ENCODE measurements at places on chromosomes 12 and 14.

GRCh38 chr14:80575763-80576162, 364.5 kb upstream of the DIO2 start:
- no peak for DNase-seq

- no peak for DNase-seq
These were observed 299.0 kb upstream of the DDHD1 start for GRCh38 chr14:53452005-53452673.

GRCh38 chr12:93746572-93747168, 69.5 kb downstream of the CRADD start:
- DNase-seq = no peak

DNA sequence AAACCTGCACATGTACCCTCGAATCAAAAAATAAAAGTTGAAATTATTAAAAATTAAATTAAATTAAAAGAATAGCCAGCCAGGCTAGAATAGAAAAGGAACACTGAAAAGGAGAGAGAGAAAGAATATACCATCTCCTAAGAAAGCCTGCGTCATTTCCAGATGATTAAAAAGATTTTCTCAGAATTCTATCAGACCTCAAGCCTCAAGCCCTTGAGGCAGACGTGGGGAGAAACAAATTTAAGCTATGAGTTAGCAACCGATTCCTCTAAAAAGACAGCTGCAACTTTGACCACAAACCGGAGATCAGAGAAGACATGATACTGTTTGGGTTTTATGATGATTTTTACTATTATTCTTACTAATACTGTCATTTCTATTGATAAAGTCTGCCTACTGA, 138.3 kb downstream of the KSR2 start:
- no peak for DNase-seq

- DNase-seq = no peak
These were observed 1.8 kb upstream of the RNU7-1 start for GRCh38 chr12:6941782-6942181.

GRCh38 chr12:27970401-27971120, 2.0 kb downstream of the PTHLH start:
- DNase-seq = no peak

GRCh38 chr12:92080911-92081285, 64.7 kb downstream of the BTG1 start:
- no peak for DNase-seq

DNA sequence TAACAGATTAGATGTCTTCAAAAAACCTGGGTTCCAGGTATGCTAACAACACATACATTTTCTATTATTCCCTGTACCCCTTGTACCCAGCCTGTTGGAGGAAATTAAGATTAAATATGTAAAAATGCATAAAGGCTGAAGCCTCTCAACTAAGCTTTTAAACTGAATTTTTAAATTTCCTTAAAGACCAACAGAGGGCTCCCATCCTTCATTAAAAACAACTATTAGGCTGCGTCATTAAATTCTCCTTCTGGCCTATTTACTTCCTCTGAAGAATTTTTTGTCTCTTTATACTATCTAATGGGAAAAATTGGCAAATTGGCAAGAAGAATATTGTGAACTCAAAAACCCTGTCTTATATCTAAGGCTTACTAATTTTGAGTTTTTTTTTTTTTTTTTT, 21.8 kb downstream of the SENP1 start:
- no peak for DNase-seq

GRCh38 chr12:52698651-52699340, 4.5 kb downstream of the KRT77 start:
- DNase-seq = no peak

DNA sequence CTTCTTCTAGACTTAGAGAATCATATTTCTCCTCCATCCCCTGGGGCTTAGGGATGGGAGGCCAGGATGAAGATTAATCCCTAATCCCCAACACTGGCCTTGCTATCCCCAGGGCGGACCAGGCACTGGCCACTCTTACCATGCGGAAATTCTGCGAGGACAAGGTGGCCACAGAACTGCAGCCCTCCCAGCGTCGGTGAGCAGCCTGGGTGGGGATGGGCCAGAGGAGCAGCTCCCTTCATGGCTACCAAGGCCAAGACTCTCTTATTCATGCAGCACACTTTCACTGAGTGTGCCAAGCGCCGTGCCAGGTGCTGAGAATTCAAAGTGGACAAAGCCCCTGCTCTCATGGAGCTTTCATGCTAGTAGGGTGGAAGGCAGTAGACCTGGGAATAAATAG, 7.0 kb downstream of the TNS2 start:
- no peak for DNase-seq

- DNase-seq = no peak
These were observed 625.5 kb downstream of the DIO2 start for GRCh38 chr14:79585845-79586244.

GRCh38 chr12:6638305-6638704, 2.5 kb upstream of the LPAR5 start:
- no peak for DNase-seq

- no peak for DNase-seq
These were observed 37.7 kb downstream of the TSPAN19 start for GRCh38 chr12:84998341-84998740.

- no peak for DNase-seq
These were observed 357 bp downstream of the HOMEZ start for GRCh38 chr14:23285530-23286019.

- DNase-seq = peak; percentile 40
These were observed 413.7 kb downstream of the PCNX1 start for GRCh38 chr14:71320734-71321573.

- no peak for DNase-seq
These were observed 4.0 kb downstream of the TRIP11 start for GRCh38 chr14:92035890-92036289.

- DNase-seq = no peak
These were observed 136.8 kb upstream of the PRKD1 start for GRCh38 chr14:30064454-30064853.

DNA sequence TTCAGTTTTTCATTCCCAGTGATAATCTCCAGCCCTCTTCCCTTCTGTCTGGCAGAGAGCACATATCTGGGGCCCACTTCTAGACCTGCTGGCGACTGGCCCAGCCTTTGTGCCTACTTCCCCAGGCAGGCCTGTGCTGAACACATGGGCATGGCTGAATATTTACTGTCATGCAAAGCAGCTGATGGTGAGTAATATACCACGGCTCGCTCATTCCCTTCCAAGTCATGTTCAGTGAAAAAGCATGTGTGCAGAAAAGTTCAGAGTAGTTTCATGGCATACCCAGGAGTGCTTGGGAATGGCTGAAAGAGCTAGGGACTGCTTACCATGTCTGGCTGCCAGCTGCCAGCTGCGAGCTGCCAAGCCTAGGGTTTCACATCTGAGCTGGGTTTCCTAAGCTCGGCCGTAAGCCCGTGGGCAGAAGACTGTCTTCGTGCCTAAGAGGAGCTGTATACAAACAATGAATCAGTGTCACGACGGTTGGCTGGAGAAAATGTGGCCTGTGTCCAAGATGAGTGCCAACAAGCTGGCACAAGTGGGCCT, 179.9 kb upstream of the PELI2 start:
- DNase-seq = no peak

DNA sequence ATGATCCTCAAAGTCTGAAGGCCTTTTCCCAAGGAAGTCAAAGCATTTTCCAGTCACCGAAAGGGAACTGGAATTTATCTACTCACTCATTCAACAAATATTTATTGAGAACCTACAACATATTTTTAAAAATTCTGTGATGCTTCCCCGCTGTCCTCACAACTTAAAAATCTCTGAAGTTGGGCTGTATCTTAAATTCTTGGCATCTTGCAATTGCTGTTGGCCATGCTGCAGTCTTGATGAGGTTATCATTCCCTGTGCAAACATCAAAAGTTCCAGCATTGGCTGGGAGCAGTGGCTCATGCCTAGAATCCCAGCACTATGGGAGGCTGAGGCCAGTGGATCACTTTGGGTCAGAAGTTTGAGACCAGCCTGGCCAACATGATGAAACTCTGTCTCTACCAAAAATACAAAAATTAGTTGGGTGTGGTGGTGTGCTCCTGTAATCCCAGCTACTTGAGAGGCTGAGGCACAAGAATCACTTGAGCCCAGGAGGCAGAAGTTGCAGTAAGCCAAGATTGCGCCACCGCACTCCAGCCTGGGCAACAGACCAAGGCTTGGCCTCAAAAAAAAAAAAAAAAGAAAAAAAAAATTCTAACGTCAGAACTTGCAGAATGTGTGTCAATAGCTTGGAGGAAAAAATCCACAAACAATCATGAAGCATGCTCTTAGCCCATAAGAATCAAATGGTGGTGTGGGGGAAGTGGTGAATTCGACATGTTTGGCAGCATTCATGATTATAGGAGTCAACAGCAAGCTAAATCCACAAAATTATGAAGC, 34.9 kb downstream of the CCDC177 start:
- no peak for DNase-seq

DNA sequence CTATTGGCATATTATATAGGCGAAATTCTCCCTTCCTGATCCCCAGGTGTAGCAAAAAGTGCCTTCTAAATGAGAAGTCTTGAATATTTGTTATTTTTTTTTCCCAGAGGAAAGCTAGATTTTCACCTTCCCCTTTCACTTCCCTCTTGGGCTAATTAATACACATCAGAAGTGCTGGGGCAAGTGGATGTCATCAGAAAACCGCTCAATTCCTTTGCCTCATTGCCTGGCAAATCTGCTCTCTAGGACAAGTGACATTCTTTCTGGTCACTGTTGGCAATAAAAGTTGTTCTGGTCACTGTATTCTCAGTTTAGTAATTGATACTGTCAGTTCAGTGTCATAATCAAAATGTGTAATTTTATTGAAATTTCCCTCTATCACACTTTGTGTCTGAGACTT, 174.5 kb downstream of the ETNK1 start:
- DNase-seq = no peak

DNA sequence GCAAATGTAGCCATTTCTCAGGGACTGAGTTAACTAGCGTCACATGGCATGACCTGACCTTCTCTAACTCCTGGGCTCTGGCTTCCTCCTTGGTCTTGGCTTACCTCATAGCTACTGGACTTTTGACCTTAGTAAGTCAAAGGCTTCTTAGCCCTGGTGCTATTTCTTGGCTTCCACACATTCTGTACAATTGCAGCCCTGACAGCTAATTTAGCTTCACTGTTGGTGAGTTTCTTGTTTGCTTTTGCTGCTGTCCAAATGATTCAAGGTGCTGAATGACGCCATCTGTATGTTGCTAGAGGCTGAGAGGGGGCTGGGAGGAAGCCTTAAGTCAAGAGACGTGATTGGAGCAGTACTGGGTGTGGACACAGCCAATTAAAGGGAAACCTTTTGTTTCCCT, 202.7 kb downstream of the PRKD1 start:
- no peak for DNase-seq

DNA sequence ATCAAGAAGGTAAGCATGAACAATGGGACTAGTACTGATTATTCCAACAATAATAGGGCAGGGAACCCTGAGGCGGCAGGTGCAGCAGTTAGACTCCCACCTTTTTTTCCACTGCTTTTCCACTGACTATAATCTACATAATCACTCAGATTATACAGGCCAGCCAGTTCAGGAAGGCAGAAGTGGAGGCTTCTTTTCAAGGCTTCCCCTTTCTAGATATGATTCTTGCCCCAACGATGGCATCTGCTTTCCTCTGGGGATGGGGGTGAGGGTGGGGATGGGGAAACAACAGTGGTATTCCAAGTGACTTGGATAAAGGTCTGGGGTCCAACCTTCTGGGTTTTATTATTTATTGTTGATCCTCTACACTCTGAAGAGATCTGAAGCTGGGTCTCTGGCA, 331 bp downstream of the NCKAP1L start:
- no peak for DNase-seq

GRCh38 chr14:71437870-71438269, 494.4 kb upstream of the RGS6 start:
- DNase-seq = no peak

- DNase-seq = no peak
These were observed 15.8 kb upstream of the TMEM30B start for GRCh38 chr14:61296719-61297502.

DNA sequence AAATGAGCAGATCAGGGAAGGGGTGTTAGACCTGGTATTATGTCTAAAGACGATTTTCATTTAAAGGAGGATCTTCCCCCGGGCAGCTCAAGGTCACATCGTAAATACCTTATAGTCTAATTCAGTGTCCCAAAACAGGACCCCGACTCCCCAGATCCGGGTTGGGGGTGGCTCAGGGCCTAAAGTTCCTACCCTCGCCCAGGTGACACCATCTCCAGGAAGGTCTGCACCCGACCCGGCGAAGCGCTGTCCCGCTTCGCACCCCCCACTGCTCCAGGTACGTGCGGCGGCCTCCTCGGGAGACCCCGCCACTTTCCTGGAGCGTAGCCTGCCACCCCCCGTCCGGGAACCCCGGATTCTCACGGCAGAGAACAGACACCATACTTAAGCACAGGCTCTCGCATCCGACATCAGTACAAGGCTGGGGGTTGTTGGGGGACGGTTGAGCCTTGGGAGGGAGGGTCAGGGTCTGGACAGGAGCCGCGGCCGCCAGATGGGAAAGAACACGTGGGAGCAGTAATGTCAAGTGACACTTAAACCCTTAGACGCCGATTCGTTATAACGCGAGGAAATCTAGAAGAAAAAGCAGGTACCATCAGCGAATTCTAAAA, 556 bp downstream of the TIMM9 start:
- peak; percentile 18 for DNase-seq

- no peak for DNase-seq
These were observed 15.1 kb upstream of the TEX22 start for GRCh38 chr14:105383083-105383730.

GRCh38 chr12:76462668-76463224, 96.8 kb downstream of the OSBPL8 start:
- DNase-seq = no peak

- no peak for DNase-seq
These were observed 10.3 kb downstream of the FBRSL1 start for GRCh38 chr12:132500142-132500855.

DNA sequence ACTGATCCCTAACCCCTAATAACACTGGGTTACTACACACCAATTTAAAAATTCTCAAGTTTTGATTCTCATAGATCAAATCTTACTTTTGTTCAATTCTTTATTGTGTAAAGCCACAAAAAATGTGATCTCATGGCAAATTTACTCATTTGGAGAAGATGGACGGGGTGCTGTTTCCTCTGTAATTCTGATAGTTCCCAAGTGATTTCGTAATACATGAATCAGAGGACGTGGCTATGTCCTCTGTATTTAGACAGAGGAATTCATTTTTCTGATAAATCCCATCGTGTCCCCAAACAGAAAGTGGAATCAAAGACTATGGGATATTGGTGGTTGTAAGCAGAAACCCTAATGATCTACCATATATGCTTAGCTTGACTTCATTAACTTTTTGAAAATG, 76.6 kb upstream of the GNG2 start:
- no peak for DNase-seq

- no peak for DNase-seq
These were observed 5.5 kb upstream of the KCNH3 start for GRCh38 chr12:49533331-49533730.

GRCh38 chr12:55729819-55730818, 1.3 kb upstream of the CD63 start:
- DNase-seq = no peak

DNA sequence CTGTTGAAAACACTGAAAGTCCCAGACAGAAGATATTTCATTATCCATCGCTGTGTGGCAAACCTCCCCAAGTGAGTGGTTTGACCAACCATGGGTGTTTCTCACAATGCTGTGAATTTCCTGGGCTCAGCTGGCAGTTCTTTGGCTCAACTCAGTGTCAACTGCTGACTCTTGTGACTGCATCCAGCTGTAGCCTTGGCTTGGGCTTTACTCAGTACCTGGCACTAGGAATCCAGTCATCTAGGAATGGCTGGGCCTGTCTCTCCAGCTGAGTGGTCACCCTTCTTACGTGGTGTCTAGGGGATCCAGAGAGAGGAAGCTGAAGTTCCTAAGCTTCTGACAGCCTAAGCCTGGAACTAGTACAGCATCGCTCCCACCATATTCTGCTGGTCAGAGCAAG, 80.7 kb upstream of the PSMC1 start:
- DNase-seq = no peak

- DNase-seq = no peak
These were observed 9.4 kb downstream of the MYBPC1 start for GRCh38 chr12:101604132-101604531.
